ENCODE measurements at places on chromosomes 1 and 21.

DNA sequence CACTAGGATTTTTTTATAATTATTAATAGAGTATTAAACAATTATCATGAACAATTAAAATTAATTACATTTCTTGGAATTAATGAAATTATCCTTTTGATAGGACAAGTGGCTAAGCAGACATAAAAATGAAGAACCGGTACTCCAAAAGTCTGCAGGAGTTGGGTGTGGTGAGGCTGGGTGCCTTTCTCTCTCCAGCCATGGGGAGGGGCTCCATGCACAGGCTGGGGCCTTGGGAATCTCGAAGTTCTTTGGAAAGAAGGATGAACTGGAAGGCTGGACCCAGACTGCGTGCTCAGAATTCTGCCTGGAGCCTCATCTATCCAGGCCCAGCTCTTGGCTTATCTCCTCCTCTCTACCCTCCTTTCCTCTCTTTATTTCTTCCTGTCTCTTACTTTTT lies 94.1 kb downstream of the ACTL8 start:
- DNase-seq = no peak

- DNase-seq = no peak
Measured at GRCh38 chr1:150156868-150157603, 7.3 kb downstream of the PLEKHO1 start.

DNA sequence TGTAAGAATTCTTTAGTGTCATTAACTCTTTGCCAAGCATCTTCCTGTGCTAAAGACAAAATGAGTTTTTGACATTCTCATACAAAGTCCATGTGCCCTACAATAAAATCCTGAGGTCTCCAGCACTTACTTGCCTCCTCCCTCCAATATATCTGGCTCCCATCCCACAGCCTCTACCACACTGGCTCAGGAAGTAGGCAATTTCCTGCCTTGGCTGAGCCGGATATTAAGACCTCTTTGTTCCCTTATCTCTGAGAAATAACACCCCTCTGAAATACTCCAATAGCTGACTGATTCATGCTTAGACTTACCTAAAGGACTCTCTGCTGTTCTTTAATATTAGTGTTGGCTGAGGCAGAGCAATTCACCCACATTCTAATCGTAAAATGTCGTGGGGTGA lies 37.6 kb upstream of the GORAB start:
- no peak for DNase-seq

DNA sequence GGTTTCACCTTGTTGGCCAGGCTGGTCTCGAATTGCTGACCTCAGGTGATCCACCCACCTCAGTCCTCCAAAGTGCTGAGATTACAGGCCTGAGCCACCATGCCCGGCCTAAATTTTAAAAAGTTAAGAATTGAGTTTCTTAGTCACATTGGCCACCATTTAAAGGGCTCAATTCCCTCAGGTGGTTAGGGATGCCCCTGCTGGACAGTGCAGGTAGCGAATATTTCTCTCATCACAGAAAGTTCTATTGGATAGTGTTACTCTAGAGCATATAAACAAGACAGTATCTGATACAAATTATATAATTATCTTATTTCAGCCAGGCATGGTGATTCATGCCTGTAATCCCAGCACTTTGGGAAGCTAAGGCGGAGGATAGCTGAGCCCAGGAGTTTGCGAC lies 320.2 kb downstream of the ZP4 start:
- DNase-seq = no peak

- DNase-seq = no peak
Measured at GRCh38 chr1:39788426-39788757, 273 bp downstream of the BMP8B start.

DNA sequence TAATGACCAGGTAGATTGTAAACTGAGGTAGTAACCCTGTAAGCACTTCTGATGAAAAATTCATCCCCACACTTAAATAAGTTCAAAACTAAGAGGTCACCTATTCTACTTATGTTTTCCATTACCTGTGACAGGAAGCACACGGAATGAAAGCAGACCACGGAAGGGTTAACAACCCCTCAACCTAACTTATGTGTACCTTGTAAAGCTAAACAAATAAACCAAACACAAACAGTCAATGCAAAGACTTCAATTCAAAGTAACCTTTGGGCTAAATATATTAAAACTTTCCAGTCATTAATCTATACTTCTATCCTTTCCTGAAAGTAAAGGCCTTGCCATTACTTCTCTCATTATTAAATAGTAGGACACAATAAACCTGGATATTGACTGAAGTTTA lies 7.0 kb downstream of the PPP1R15B start:
- no peak for DNase-seq
